CD4-positive, alpha-beta T cell treated with Interleukin-17A for 4 hours (primary cell): ENCODE measurements at places on chromosomes 2 and 18.

- DNase-seq = no peak
Observed at GRCh38 chr2:64661741-64662169, 8.0 kb upstream of the SERTAD2 start.

- DNase-seq = no peak
Observed at GRCh38 chr2:20595439-20596192, 55.3 kb downstream of the HS1BP3 start.

DNA sequence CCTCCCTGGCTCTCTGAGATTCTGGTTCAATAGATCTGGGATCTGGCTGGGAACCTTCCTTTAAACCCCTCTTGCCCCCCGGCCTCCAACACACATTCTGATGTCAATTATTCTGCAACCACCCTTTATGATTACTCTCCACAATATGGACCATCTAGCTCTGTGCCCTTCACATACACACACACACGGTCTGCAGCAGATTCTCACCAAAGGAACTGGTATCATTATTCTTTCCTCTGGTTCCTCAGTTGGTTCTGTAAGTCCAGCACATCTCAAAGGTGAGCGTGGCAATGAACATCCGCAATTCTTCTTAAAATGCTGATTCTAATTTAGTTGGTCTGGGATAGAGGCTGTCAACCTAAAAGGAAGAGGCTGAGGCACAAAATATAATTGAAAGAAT, 2.8 kb upstream of the TMEM163 start:
- no peak for DNase-seq

DNA sequence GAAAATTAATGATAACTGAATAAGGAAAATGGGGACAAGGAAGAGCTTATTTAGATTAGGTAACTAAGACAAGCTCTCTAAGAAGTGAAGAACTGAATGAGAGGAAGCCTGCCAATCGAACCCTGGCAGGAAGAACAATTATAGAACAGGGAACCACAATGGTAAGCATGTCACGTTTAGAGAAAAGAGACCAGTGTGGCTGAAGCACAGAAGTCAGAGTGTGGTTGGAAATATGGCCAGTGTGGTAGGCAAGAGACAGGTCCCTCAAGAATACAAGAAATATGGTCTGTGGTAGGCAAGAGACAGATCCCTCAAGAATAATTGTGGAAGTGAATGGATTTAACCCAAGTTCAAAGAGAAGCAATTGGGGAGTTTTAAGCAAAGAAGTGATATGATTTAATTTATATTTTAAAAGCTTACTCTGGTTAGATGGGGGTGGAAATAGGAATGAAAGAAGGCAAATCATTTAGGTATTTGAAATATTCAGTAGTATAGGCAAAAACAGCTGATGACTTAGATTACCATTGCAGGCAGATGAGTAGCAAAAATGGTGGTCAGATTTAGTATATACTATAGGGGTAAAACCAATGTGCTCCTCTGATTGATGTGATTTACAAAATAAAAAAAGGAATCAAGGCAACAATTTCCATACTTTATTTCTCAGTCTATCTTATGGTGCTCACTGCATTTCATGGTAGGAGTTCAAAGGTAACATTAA, 38.8 kb upstream of the ERMN start:
- DNase-seq = no peak

DNA sequence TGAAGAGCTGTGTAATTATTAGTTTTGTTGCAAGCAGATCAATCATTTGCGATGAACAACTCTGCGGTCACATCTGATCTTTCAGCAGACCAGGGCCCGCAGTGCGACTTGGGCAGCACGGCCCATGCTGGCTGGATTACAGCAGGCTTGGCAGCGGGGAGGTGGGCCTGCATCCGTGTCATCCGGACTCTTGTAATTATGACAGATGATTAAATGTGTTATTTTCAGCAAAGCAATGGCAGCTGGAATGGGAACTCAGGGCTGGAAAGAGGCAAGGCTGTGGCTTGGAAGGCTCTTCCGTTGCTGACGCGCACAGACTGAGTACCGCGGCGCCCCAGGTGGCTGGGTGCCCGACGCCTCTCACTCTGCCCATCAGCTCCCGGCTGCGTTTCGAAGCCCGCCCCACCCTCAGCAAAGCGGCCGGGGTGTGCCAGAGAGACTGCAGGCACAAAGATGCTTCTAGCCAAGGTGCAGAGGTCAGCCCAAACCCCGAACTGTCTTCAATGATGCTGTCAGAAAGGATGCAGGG, 397.4 kb upstream of the SALL3 start:
- no peak for DNase-seq

- no peak for DNase-seq
Observed at GRCh38 chr18:79421275-79421857, 25.6 kb downstream of the NFATC1 start.

GRCh38 chr2:85066874-85067351, 66.3 kb upstream of the TCF7L1 start:
- DNase-seq = peak; percentile 20

DNA sequence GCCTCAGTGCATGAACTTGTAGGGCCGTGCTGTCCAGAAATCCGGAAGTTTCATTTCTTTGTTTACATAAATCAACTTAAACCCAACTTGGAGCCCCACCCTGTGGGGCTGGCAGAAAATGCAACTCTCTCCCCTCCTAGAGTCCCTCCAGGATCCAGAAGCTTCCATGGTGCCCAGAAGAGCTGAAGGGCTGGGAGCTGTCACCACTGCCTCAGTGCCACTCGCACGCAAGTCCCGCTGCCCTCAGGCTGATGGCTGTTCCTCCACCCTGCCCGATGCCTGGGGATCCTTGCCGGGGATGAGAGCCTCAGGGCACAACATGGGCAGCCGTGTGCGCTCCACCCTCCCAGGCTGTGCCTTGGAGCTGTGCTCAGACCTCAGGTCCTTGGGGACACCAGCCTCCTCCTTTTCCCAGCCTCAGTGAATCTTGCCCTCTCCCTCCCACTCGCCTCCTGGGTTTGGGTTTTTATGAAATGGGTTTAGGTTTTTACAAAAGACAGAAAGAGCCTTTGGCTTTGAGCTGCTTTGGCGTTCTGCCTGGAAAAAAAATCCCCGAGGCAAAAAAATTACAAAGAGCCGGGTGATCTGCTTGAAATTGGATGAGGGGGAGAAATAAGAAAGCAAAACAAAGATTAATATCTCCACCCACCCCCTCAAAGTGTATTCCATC, 155.2 kb downstream of the TWIST2 start:
- DNase-seq = no peak

DNA sequence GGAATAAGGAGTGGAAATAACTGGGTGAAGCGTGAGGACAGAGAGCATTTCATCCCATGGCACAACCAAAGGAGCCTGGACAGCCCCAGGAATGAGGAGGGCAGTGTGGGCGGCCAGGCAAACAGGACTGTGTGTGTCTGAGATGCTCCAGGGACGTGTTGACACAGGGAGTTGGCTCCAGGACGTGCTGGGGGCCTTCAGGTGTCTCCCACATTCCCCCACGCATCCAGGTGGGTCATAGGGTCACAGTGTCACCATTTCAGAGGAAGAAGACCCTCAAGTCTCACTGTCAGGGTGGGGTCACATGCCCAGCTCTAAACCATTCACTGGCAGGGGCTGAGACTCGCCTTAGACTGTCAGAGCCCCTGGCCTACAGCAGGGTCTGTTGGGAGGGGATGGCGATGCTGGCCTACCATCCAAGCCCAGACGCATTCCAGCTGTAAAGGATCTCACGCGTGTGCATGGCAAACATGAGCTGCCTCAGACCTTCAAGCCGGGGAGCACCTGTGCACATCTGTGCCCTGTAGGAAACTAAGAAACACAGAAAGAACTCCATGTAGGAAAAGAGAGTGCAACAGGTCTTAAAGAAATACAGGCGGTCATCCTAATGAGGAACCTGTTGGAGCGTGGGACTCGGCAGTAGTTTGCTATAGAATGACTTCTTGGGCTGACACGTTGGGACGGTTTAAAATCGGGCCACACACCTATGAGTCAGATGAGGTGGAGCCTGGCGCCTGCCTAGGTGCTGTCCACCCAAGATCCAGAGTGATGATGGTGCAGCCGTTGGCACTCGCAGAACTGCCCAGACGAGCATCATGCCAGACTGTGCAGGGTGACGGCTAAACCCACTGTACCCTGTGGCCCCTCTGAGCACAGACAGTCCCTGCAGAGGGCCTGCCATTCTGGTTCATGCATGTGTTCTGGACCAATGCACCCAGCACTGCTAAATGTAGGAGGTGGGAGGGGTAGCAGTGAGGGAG, 17.3 kb downstream of the PARD6G start:
- no peak for DNase-seq

GRCh38 chr2:32787207-32787606, 159.4 kb downstream of the TTC27 start:
- no peak for DNase-seq

GRCh38 chr2:219508971-219509779, 5.1 kb upstream of the ASIC4 start:
- no peak for DNase-seq

- no peak for DNase-seq
Observed at GRCh38 chr18:22694954-22695353, 238.2 kb upstream of the RBBP8 start.

DNA sequence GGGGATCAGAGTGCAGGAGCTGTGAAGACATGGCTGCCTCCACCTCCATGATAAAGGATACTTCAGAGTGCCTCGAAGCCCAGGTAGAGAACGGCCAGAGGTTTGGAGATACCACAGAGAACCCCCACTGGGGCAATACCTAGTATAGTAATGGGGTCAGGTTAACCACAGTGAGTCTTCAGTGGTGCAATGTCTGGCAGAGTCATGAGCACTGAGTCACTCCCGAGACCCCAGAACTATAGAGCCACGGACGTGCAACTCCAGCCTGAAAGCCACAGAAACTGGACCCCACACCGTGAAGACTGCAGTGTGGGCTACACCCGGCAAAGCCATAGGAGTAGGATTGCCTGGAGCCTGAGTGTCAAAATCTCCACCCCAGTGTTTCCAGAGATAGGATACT, 746.6 kb downstream of the CBLN2 start:
- no peak for DNase-seq

GRCh38 chr2:78984386-78984785, 41.1 kb upstream of the REG3G start:
- no peak for DNase-seq

GRCh38 chr2:163767097-163767496, 31.3 kb upstream of the FIGN start:
- DNase-seq = no peak

GRCh38 chr18:61579581-61579980, 246.4 kb downstream of the CDH20 start:
- no peak for DNase-seq

GRCh38 chr2:103788951-103789350, 1027.1 kb downstream of the TMEM182 start:
- no peak for DNase-seq

- DNase-seq = no peak
Observed at GRCh38 chr2:54518430-54518829, 62.3 kb downstream of the SPTBN1 start.

DNA sequence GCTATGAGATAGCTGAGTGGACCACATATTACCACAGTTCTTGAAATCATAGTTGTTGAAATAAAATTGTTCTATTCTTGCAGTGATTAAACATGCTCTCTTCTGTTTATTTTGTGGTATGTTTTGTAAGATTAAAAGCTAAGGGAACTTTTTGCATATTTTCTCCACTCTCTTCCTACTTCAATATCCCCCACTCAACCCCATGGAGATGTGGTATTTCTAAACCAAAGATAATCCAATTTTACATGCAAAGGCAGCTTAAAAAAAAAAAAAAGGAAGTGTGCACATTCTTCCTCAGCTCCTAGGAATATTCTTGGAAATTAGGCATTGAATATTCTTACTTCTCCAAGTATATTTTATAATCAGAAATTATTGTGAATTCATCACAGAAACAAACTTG, 15.0 kb upstream of the PAX3 start:
- DNase-seq = no peak

DNA sequence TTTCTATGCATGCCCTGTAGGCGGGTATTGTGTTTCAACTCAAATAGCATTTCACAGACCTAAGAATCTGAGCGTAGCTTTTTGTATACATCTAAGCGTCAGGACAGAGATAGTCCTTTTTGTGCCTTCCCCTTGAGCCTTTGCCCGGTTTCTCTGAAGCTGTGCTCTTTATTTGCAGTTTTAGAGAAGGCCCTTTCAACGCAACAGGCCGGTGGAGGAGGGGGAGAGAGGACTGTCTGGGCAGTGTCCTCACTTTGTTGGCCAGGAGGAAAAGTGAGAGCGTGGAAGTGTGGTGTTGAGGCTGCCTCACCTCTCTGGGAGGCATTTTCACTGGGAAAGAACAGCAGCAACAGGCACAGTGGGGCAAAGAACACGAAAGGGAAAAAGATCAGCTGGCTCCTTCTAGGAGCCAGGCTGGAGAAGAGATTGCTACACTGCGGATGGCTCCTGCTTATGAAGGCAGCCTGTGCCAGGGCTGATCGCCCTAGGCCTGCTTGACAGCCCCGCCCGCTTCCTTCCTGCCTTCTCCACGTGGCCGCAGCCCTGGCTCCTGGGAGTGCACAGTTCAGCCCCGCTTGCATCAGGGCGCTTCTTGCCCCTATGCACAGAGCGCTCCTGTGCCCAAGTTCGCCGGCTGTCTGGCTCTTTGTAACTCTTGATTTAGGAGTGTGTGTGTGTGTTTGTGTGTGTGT, 195.6 kb upstream of the POU3F3 start:
- peak; percentile 7 for DNase-seq

GRCh38 chr2:235026649-235027557, 75.1 kb downstream of the SH3BP4 start:
- DNase-seq = no peak

GRCh38 chr18:2794159-2794558, 52.6 kb upstream of the EMILIN2 start:
- no peak for DNase-seq

DNA sequence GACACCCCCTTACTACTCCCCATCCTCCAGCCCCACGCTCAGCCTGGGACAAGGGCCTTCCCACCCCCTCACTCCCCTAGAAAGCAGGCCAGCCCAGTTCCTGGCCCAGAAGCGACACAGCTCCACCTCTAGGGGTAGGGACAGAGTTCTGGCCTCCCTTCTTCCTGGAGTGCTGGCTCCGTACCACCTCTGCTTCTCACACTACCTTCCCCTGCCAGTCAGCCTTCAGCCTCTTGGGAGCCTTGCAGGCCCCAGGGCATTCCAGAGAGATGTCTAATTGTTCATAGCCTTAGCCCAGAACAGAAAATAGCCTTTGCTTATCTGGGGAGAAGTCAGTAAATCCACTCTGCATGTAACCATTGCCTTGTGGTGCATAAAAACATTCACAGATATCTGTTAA, 13.1 kb upstream of the CATIP start:
- DNase-seq = no peak

- DNase-seq = no peak
Observed at GRCh38 chr2:174561283-174561971, 36.2 kb downstream of the WIPF1 start.

DNA sequence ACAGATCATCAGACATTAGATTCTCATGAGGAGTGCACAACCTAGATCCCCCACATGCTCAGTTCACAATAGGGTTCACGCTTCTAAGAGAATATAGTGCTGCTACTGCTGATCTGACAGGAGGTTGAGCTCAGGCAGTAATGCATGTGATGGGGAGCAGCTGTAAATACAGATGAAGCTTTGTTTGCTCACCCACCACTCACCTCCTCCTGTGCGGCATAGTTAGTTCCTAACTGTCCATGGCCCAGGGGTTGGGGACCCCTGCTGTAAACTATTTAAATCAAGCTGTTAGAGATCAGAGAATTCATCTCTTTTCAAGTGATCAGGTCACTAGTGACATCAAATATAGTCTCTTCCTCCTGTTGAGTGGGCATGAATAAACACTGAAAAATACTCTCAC, 88.8 kb upstream of the ACVR2A start:
- no peak for DNase-seq
